ENCODE measurements at places on chromosomes 12 and 14.

GRCh38 chr12:79326663-79327062 is 364.1 kb downstream of the PAWR start:
- no peak for DNase-seq

GRCh38 chr12:102958073-102958829 is 777 bp downstream of the ASCL1 start:
- DNase-seq, result peak; percentile 16

GRCh38 chr14:68576496-68577244 is 216.2 kb downstream of the ZFP36L1 start:
- DNase-seq, result no peak

- DNase-seq, result peak; percentile 72
These were observed 196.6 kb downstream of the PCNX1 start for GRCh38 chr14:71103662-71104484.

GRCh38 chr14:80718940-80719339 is 222.6 kb downstream of the CEP128 start:
- DNase-seq, result no peak

GRCh38 chr12:25549120-25549519 is 4.0 kb downstream of the LMNTD1 start:
- no peak for DNase-seq

DNA sequence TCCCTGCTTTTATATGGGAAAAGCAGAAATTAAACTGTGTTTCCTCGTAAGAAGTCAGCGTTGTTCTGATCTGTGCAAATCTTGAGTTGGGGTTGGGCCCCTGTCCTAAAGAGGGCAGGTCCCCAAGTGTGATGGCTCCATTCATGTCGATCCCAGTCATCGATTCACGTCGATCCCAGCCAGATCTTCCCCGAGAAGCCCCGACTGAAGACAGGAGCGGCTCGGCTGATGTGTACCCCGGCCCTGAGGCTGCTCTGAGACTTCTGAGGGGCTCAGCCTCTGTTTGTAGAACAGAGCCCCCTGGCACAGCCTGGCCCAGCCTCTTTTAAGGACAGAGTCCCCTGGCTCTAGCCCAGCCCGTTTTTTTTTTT is 9.3 kb downstream of the PGAM5 start:
- no peak for DNase-seq

DNA sequence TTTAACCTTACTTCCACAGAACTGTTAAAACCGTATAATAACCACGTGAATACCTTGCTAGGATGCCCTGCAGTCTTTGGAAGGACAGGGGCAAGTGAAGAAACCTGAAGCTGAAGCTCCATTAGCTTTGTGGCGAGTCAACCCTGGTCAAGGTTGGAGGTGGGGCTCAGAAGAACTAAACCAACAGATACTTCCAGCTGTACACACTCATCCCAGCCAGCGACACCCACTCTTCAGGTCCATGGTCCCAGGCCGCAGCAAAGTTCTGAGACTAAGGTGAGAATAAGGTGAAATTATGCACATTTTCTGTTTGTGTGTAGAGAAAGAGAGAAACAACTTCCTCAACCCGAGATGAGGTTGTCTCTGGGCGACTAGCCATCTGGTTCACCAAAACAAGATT is 77.6 kb downstream of the NTF3 start:
- DNase-seq, result no peak

- DNase-seq, result no peak
These were observed 29.1 kb downstream of the CHST11 start for GRCh38 chr12:104485651-104486362.

DNA sequence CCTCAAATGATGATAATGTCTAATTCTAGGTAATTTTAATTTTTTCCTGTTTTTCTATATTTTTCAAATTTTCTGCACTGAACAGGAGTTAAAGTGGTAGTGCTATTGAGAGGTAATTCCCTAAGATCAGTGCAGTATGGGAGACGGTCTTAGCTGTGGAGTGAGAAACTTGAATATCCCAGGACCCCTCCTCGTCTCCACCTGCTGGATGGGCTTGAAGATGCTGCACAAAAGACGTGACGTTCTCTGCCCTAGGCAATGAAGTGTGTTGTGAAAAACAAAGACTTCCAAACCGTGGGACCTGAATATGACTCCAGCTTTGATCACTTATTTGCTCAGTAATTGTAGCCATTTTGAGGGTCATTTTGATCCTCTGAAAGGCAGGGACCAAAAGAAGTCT is 298.1 kb downstream of the VRK1 start:
- DNase-seq, result no peak

DNA sequence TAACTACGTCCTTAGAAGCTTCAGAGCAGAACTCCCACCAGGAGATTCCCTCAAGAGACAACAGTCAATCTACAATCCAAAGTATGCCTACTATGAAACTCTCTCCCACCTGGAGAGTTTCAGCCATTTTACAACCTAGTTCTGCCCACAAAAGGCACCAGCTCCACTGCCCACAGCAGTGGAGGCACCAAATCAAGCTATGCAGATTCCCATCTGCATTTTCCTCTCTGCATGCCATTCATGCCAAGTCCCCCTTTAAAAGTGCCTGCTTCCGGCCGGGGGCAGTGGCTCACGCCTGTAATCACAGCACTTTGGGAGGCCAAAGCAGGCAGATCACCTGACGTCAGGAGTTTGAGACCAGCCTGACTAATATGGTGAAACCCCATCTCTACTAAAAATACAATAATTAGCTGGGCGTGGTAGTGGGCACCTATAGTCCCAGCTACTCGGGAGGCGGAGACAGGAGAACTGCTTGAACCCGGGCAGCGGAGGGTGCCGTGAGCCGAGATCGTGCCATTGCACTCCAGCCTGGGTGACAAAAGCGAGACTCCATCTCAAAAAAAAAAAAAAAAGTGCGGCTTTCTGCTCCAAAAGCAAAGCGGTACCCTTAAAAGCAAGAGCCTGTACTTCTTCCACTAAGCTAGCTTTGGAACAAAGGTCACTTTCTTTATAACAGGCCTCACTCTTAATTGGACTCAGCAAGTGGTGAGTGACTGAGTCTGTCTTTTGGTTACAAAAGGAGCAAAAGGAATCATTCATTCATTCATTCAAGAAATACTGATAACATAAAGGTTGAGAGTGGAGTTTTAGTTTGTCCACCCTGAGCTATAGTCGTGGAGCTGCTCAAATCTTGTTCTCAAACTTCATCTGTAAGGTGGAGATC is 10.1 kb upstream of the DLGAP5 start:
- DNase-seq, result no peak

DNA sequence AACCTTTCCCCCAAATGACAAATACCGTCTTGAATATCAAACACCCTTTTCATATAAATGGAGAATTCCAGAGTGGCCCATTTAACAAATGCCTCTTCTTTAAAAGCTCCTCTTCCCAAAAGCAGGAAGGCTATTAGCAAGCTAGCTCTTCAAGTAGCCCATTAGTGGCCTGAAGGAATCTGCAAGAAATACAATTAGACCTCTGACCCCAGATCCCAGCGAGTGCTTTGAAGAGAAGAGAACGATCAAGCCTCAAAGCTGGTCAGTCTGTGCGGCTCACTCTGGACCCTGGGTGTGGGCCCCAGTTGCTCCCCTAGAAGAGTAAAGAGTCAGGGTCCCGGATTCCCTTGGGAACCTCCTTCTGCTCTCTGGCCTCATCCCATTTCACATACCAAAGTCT is 325.6 kb downstream of the NUAK1 start:
- DNase-seq, result no peak

DNA sequence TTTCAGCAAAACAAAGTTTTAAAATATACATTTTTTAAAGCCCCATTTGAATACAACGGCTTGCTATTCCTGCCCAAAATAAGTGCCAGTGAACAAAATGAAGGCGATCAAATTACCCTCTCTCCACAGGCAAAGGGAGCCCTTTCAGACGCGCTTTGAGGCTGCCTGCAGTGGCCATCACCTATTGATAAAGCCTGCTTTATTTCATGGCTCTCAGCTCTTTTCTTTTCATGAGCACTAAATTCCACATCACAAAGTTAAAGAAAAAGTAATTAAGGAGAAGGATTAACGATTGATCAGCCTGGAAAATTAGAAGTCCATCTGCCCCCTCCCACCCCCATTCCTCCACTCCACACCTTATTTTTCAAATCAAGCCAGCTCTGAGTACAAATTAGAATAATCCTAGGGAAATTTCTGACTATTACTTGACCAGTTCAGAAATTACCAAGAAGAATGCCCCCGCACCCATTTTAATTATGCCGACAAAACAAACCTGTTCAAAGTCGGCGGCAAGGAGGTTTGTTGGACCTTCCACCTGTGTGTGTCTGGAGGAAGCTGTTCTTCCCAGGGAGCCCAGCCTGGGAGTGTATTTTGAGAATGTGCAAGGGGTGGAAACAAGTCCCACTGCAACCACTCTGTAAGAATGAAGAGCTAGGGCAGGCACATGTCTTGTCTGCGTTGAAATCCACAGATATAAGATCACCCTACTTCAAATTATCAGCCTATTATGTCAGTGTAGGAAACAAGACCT is 64.2 kb upstream of the RIC8B start:
- DNase-seq, result no peak

- DNase-seq, result no peak
These were observed 7.1 kb downstream of the P2RX4 start for GRCh38 chr12:121217063-121217462.

- DNase-seq, result no peak
These were observed 20.2 kb downstream of the DCAF4 start for GRCh38 chr14:72946491-72946890.

DNA sequence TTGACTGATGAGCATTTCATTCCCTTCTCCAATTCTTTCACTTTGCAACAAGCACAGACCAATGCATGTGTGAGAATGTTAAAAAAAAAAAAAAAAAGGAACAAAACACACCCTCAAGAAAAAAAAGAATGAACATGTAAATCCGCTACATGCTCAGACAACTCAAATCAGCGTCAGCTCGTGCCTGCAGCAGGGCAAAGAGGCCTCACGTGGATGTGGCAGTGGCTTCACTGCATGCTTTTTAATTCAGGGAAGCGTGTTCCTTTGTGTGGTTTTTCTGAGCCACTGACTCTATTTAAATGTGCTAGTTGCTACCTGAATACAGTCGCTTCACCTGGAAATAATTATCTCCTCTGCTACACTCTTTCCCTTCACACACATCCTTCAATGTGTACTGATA is 55.1 kb downstream of the PPP1R36 start:
- no peak for DNase-seq

- no peak for DNase-seq
These were observed 1.7 kb downstream of the PRPF40B start for GRCh38 chr12:49624921-49625577.

GRCh38 chr12:52437508-52437907 is 3.3 kb upstream of the KRT75 start:
- DNase-seq, result no peak

DNA sequence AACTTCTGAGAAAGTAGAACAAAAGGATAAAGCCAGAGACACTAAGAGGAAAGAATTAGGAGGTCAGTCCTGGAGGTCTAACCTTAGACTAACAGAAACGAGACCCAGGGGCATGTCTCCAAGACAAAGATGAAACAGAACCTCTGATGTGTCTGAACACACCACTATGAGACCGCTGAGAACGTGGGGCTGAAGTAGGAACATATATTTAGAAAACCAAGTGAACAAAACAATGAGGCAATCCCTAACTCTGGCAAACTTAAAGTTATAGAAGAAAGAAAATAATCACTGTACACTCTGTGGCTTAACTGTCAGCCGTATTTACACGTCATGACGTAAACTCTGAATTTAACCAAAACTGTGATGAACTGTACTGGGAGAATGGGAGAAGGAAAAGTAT is 17.9 kb downstream of the KCTD10 start:
- DNase-seq, result no peak

DNA sequence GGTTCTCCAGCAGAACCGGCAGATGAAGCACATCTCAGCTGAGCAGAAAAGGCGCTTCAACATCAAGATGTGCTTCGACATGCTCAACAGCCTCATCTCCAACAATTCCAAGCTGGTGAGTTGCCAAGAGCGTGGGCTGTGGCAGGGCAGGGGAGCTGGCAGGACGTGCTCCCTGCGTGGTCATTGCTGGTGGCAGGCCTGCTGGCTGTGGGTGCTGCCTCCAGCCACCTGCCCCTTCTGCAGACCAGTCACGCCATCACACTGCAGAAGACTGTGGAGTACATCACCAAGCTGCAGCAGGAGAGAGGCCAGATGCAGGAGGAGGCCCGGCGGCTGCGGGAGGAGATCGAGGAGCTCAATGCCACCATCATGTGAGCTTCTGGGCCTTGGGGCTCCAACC is 35.8 kb downstream of the IL31 start:
- DNase-seq, result peak; percentile 11

DNA sequence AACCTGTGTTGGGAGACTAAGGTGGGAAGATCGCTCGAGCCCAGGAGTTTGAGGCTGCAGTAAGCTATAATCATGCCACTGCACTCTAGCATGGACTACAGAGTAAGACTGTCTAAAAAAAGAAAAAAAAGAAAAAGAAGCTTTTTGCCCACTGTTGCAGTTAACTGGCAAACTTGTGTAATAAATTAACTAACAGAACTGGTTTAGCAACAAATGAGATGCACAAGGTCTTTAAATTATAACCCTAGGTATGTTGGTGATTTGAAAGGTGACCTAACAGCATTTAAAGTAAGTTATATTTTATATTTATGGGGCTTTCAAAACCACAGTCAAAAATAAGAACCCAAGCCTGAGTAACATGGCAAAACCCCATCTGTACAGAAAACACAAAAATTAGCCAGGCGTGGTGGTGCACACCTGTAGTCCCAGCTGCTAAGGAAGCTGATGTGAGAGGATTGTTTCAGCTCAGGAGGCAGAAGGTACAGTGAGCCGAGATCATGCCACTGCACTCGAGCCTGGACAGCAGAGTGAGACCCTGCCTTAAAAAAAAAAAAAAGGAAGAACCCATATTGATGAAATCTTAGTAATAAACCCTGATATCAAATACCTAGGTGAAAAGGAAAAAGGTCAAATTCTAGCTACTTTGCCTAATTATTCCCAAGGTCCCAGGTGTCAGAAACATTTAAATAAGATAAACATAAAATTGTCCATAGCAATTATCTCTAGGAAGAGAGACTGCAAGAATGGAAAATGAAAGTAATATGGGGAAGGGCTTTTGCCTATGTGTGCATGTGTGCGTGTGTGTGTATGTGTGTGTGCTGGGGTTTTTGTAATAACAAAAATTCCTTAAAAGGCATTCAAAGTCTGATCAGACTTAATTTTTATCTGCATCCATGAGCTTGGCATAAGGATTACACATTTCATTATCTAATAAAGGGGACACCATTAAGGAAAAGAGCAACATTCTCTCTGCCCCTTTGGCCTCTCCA is 15.4 kb downstream of the SYNE2 start:
- peak; percentile 66 for DNase-seq

DNA sequence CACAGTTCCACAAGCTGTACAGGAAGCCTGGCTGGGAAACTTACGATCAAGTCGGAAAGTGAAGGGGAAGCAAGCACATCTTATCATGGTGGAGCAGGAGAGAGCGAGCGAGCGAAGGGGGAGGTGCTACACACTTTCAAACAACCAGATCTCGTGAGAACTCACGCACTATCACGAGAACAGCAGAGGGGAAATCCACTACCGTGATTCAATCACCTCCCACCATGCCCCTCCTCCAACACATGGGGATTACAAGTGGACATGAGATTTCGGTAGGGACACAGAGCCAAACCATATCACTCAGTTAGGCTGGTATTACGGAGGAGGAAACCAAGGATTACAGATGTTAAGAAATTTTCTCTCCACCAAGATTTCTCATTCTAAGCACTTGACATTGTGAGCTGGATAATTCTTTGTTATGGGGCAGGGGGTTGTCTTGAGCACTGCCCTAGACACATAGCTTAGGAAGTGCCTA is 262.0 kb upstream of the G2E3 start:
- no peak for DNase-seq
